Renal cortical epithelial cell (primary cell): ENCODE measurements at places on chromosomes 16 and 17. TPM values are rescaled to one million over a fixed set of nuclear protein-coding genes. Genes with fewer than 3 reads are reported as not detected.

The SERPINF2 gene
- total RNA-seq = 0.87 and 9.6 TPM in 2 replicates

The ATAD5 gene
- total RNA-seq = 0.85 and 2.1 TPM in 2 replicates

The TLCD3B gene
- 0.15 TPM in 1 of 2 replicates, not detected in the other for total RNA-seq

The BICDL2 gene
- 0.30 and 8.3 TPM in 2 replicates for total RNA-seq

The GRIN2A gene
- total RNA-seq = 0.15 and 0.87 TPM in 2 replicates

The AXIN2 gene
- 1.9 and 7.9 TPM in 2 replicates for total RNA-seq

The TAC4 gene
- not detected in 2 replicates for total RNA-seq

The LONP2 gene
- 44.8 and 96.0 TPM in 2 replicates for total RNA-seq

The KCNH6 gene
- total RNA-seq = 0.05 TPM in 1 of 2 replicates, not detected in the other

The SLC2A4 gene
- 0.30 and 0.35 TPM in 2 replicates for total RNA-seq

The PRSS22 gene
- total RNA-seq = 1.8 and 5.4 TPM in 2 replicates

The MT2A gene
- 146 and 252 TPM in 2 replicates for total RNA-seq

The OR4D1 gene
- total RNA-seq = not detected in 2 replicates

The MT3 gene
- total RNA-seq = not detected in 2 replicates

The KRT13 gene
- not detected in 2 replicates for total RNA-seq

The DRC3 gene
- total RNA-seq = 2.6 and 6.1 TPM in 2 replicates

The SLC13A2 gene
- total RNA-seq = not detected in 2 replicates

The FAM83G gene
- total RNA-seq = 16.8 and 17.9 TPM in 2 replicates

The SLFN14 gene
- total RNA-seq = not detected in 2 replicates

The PRSS33 gene
- not detected in 2 replicates for total RNA-seq

The TMEM208 gene
- total RNA-seq = 22.0 and 50.2 TPM in 2 replicates

The ABCC12 gene
- total RNA-seq = not detected in 2 replicates

The SLC47A2 gene
- total RNA-seq = 0.55 TPM in 1 of 2 replicates, not detected in the other

The PLLP gene
- total RNA-seq = 20.6 and 66.5 TPM in 2 replicates

The KRT12 gene
- total RNA-seq = not detected in 2 replicates
